ENCODE measurements at places on chromosomes 3 and 15.
A peak's percentile ranks its signal among the peaks of the same experiment; 100 is the strongest.

- DNase-seq, result no peak
Measured at GRCh38 chr3:156802821-156803606, 23.1 kb upstream of the LEKR1 start.

GRCh38 chr15:33795070-33795469 lies 173.2 kb upstream of the CHRM5 start:
- no peak for DNase-seq

GRCh38 chr3:76369170-76369569 lies 583.8 kb upstream of the ZNF717 start:
- DNase-seq, result peak; percentile 1

- DNase-seq, result no peak
Measured at GRCh38 chr3:182651461-182651860, 141.8 kb upstream of the ATP11B start.

DNA sequence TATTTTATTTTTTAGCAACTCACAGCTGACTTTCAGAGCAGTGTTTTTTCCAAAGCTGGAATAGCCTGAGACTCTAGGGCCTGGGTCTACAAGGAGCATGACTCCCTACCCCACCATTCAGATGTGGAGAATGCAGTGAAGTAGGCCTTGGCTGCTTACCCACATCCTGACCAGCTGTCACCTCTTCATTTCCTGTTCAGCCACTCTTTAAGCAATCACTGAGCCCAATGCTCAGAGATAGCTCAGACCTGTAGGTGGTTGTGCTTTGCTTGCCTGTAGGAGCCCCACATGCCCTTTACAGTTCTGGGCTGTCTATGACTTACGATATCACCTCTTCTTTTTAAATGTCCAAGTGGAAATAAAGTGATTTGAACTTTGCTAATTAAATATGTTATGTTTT lies 148.1 kb downstream of the NEK11 start:
- no peak for DNase-seq

GRCh38 chr3:120678331-120678947 lies 3.6 kb downstream of the HGD start:
- DNase-seq, result peak; percentile 41

DNA sequence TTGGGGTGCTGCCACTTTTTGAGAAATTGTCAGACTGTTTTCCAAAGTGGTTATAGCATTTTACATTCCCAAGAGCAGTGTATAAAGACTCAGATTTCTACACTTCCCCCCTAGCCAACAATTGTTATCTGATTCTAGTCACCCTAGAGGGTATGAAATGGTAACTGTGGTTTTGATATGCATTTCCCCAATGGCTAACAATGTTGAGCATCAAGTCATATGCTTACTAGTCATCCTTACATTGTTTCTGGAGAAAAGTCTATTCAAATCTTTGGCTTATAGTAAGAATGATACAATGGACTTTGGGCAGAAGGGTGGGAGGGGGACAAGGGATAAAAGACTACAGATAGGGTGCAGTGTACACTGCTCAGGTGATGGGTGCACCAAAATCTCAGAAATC lies 73.3 kb downstream of the CSNK1G1 start:
- no peak for DNase-seq

DNA sequence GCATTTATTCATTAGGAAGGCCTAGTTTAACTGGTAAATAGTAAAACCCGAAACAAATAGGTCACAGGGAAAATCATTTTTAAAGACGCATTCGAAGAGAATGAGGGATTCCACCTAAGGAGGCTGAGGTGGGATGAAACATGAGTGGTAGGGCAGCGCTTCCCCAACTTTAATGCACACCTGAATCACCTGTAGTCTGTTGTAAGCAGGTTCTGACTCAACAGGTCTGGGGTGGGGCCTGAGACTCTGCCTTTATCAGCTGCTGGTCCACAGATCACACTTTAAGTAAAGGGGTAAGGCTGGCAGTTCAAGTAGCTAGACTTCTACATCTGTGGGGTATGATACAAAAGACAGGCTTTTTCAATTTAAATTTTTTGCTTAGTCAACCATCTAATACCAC lies 223.5 kb upstream of the UBE2E2 start:
- no peak for DNase-seq

DNA sequence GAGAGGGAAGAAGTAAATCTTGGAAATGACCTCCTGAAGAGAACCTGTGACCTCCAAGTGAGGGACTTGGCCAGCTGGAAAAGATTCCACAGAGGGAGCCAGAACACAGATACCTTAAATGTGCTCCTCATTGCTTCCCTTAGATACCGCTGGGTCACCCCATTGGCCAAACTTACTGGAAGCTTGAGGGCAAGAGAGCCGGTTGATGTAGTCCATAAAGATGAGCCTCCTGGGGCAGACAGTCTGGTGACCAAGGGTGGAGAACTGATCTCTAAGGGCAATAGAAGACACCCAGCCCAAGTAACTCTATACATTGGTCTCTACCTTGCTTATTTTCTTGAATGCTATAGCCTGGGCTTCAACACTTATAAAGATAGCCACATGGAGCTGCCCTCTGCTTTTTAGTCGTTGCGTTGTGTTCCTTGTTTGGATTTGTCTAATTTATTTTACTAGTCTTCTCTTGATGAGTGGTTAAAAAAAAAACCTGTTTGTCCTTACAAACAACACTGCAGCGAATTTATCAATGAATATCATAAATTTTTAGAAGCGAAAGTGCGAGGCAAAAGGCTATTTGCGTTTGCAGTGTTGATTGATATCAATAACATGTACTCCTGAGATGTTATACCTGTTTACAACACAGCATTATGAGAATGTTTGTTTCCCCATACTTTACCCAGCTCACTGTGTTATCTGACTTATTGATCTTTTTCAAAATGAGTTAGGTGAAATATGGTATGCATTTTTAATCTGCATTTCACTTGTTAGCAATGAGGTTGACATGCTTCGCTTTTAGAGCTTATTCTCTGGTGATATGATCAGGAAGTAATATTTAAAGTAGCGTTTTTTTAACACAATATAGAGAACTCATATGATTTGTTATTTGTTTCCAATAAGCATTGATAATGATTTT lies 31.2 kb downstream of the TGFBR2 start:
- DNase-seq, result no peak

- no peak for DNase-seq
Measured at GRCh38 chr15:64600794-64601193, 140.4 kb downstream of the ZNF609 start.

- DNase-seq, result no peak
Measured at GRCh38 chr3:175571096-175571495, 712.0 kb downstream of the NAALADL2 start.

- no peak for DNase-seq
Measured at GRCh38 chr15:81982808-81983207, 63.0 kb downstream of the MEX3B start.
